Epithelial cell of umbilical artery (primary cell): ENCODE measurements at places on chromosomes 11 and 22. TPM values are rescaled to one million over a fixed set of nuclear protein-coding genes. Genes with fewer than 3 reads are reported as not detected.

XRCC6 gene
- 416 and 478 TPM in 2 replicates for total RNA-seq

LYVE1 gene
- 0.32 and 1.7 TPM in 2 replicates for total RNA-seq

CCDC188 gene
- total RNA-seq: 0.97 and 3.3 TPM in 2 replicates

SYCE3 gene
- not detected in 2 replicates for total RNA-seq

CD3E gene
- total RNA-seq: not detected in 2 replicates

LRP4 gene
- total RNA-seq: 0.46 and 0.65 TPM in 2 replicates

ELMOD1 gene
- total RNA-seq: under 0.01 and 0.30 TPM in 2 replicates

BID gene
- total RNA-seq: 32.2 and 53.6 TPM in 2 replicates

MPZL3 gene
- total RNA-seq: 14.6 and 20.1 TPM in 2 replicates

APOL4 gene
- total RNA-seq: not detected in 2 replicates

SCN2B gene
- not detected in 2 replicates for total RNA-seq

CBLIF gene
- total RNA-seq: not detected in 2 replicates

CECR2 gene
- 1.9 and 3.3 TPM in 2 replicates for total RNA-seq

OOSP3 gene
- total RNA-seq: not detected in 2 replicates

SNX32 gene
- 1.9 TPM in 1 of 2 replicates, not detected in the other for total RNA-seq

TRIM51 gene
- not detected in 2 replicates for total RNA-seq

DEPDC7 gene
- total RNA-seq: 0.32 and 0.91 TPM in 2 replicates

P2RY2 gene
- 6.5 and 6.8 TPM in 2 replicates for total RNA-seq

SCGB1C1 gene
- not detected in 2 replicates for total RNA-seq

C11orf42 gene
- not detected in 2 replicates for total RNA-seq

LRRN4CL gene
- under 0.01 and 0.30 TPM in 2 replicates for total RNA-seq

RTN4R gene
- total RNA-seq: 0.61 and 0.65 TPM in 2 replicates

PARVG gene
- 0.15 and 0.32 TPM in 2 replicates for total RNA-seq

CARNS1 gene
- 0.15 and 0.32 TPM in 2 replicates for total RNA-seq

CDPF1 gene
- 10.1 and 11.9 TPM in 2 replicates for total RNA-seq

C2CD2L gene
- total RNA-seq: 1.8 and 2.9 TPM in 2 replicates

POGLUT3 gene
- total RNA-seq: 18.4 and 23.1 TPM in 2 replicates

CDCA5 gene
- 7.1 and 11.4 TPM in 2 replicates for total RNA-seq

RASSF10 gene
- under 0.01 TPM in 1 of 2 replicates, not detected in the other for total RNA-seq

POLR2F gene
- 46.0 and 78.0 TPM in 2 replicates for total RNA-seq

ZP1 gene
- not detected in 2 replicates for total RNA-seq

JAML gene
- total RNA-seq: 0.65 and 1.2 TPM in 2 replicates

ZNF280B gene
- 0.97 and 1.4 TPM in 2 replicates for total RNA-seq

POLD3 gene
- 9.7 and 15.2 TPM in 2 replicates for total RNA-seq

PHLDA2 gene
- 7.1 and 8.1 TPM in 2 replicates for total RNA-seq

FBXO3 gene
- 26.6 and 43.6 TPM in 2 replicates for total RNA-seq
